Activated T-helper 2 cell treated with anti-CD3 and anti-CD28 coated beads, Interferon-gamma antibody, Interleukin-2, Interleukin-4, amounts not matched to agents 10 μg/mL and 5 μg/mL and 100 μg/mL, durations not matched to agents 14 hours and 24 hours and 36 hours (primary cell): ENCODE measurements at places on chromosomes 3 and 15. TPM values are rescaled to one million over a fixed set of nuclear protein-coding genes. Genes with fewer than 3 reads are reported as not detected.
A peak's percentile ranks its signal among the peaks of the same experiment; 100 is the strongest.

DNA sequence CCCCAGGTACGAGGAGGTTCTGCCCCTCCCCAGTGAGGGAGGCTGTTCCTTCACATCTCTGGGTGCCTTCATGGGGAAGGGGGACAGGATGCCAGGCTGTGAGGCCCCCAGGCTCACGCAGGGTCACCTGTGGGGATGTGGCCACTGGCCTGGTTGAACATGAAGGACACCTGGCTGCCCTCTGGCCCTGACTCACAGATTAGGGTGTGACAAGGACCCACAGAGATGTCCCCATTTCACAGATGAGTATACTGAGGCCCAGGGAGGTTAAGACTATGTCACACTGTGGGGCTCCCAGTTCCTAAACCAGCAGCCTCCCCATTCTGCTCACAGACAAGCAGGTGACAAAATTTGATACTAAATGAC lies 42.4 kb downstream of the PCSK6 start:
- H3K4me1 ChIP-seq, result peaks cover 7% of the 10 kb centered on the region
- DNase-seq, result no peak
- no peak overlapping the region for H3K27ac ChIP-seq

- H3K4me1 ChIP-seq, result no peaks in the 10 kb centered on the region
- no peak overlapping the region for H3K27ac ChIP-seq
- no peak overlapping the region for H3K4me3 ChIP-seq
- DNase-seq, result no peak
- H3K36me3 ChIP-seq, result no peaks in the 10 kb centered on the region
- H3K27me3 ChIP-seq, result peaks cover 2% of the 10 kb centered on the region
These were observed 101.8 kb upstream of the AADACL2 start for GRCh38 chr3:151631946-151632345.

ZMAT3 gene
- 8.9 and 10.6 TPM in 2 replicates for total RNA-seq

GRCh38 chr3:11638495-11639358 lies 5.0 kb downstream of the VGLL4 start:
- H3K4me1 ChIP-seq, result peaks cover 69% of the 10 kb centered on the region
- no peak overlapping the region for H3K27ac ChIP-seq
- H3K4me3 ChIP-seq, result peak overlapping the region; percentile 31
- H3K27me3 ChIP-seq, result no peaks in the 10 kb centered on the region
- H3K36me3 ChIP-seq, result peaks cover 56% of the 10 kb centered on the region
- DNase-seq, result no peak

GRCh38 chr3:129013491-129013891 lies 12.4 kb downstream of the EFCC1 start:
- no peak overlapping the region for H3K27ac ChIP-seq
- no peak for DNase-seq
- no peaks in the 10 kb centered on the region for H3K27me3 ChIP-seq
- no peaks in the 10 kb centered on the region for H3K36me3 ChIP-seq

GLDN gene
- 0.34 and 0.62 TPM in 2 replicates for total RNA-seq

DNA sequence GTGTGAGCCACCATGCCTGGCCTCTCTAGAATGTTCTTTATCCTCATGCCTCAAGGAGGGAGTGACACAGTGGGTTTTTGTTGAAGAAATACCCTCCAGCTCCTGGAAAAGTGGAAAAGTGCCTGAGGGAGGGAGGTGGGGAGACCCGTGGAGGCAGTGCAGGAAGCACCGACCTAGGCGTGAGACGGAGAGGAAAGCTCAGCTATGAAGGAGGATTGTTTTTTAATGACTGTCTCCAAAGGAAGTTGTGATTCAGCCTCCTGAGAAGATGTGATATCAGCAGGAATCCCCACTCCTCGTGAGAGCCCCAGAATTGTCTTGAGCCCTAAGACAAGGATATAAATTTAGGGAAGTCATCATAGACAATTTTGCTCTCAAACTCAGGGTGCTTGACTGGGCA lies 21.7 kb downstream of the RPLP1 start:
- no peak overlapping the region for H3K4me3 ChIP-seq
- H3K4me1 ChIP-seq, result peaks cover 5% of the 10 kb centered on the region
- H3K36me3 ChIP-seq, result no peaks in the 10 kb centered on the region
- DNase-seq, result no peak
- peaks cover 21% of the 10 kb centered on the region for H3K27me3 ChIP-seq
- no peak overlapping the region for H3K27ac ChIP-seq

- H3K4me1 ChIP-seq, result peaks cover 6% of the 10 kb centered on the region
- no peak overlapping the region for H3K4me3 ChIP-seq
- peaks cover 26% of the 10 kb centered on the region for H3K27me3 ChIP-seq
- H3K36me3 ChIP-seq, result no peaks in the 10 kb centered on the region
These were observed 111.7 kb upstream of the SMAD3 start for GRCh38 chr15:66953523-66954229.

DNA sequence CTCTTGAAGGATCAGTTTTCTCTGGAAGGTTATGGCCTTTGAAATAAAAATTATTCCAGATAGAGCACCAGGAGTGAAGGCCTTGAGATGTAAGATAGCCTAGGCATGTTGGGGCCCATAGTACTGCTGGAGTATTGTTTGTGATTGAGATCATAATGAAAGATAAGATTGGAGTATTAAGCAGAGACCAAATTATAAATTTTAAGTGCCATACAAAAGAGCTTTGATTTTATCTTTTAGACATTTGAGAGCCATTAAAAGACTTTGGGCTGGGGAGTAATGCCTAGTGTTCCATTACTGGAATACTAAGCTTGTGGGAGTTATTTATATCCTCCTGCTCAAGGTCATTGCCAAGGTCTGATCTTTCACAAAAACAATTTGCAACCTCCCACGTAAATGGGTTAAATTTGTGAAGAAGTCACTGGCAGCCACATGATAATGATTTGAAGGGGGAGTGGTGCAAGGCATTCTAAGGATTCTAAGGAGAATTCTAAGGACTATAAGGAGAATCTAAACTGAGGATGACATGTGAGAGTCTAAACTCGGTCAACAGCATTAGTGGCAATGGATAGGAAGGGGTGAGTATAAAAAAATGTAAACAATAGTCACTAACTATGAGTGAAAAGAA lies 12.8 kb downstream of the ELL3 start:
- peaks cover 74% of the 10 kb centered on the region for H3K36me3 ChIP-seq
- no peaks in the 10 kb centered on the region for H3K4me1 ChIP-seq
- H3K27me3 ChIP-seq, result no peaks in the 10 kb centered on the region

- H3K27ac ChIP-seq, result no peak overlapping the region
- peaks cover 13% of the 10 kb centered on the region for H3K4me1 ChIP-seq
- peaks cover 30% of the 10 kb centered on the region for H3K27me3 ChIP-seq
These were observed 40.3 kb downstream of the RPL22L1 start for GRCh38 chr3:170829546-170830272.

- H3K36me3 ChIP-seq, result no peaks in the 10 kb centered on the region
- H3K4me1 ChIP-seq, result no peaks in the 10 kb centered on the region
- H3K27me3 ChIP-seq, result no peaks in the 10 kb centered on the region
- DNase-seq, result no peak
These were observed 25.3 kb downstream of the GABRG3 start for GRCh38 chr15:26996250-26996649.
